ENCODE measurements at places on chromosomes 5 and 9. TPM values are rescaled to one million over a fixed set of nuclear protein-coding genes. Genes with fewer than 3 reads are reported as not detected.
A peak's percentile ranks its signal among the peaks of the same experiment; 100 is the strongest.

TEX48 gene
- total RNA-seq, result not detected

MARCOL gene
- not detected for total RNA-seq

- DNase-seq, result no peak
- H3K36me3 ChIP-seq, result no peaks in the 10 kb centered on the region
- H3K27me3 ChIP-seq, result no peaks in the 10 kb centered on the region
- no peak overlapping the region for H3K27ac ChIP-seq
Observed at GRCh38 chr5:137305971-137306602, 193.0 kb downstream of the SPOCK1 start.

- no peaks in the 10 kb centered on the region for H3K4me1 ChIP-seq
- no peaks in the 10 kb centered on the region for H3K36me3 ChIP-seq
- H3K27ac ChIP-seq, result no peak overlapping the region
- no peak overlapping the region for H3K4me3 ChIP-seq
- DNase-seq, result no peak
- no peaks in the 10 kb centered on the region for H3K27me3 ChIP-seq
Observed at GRCh38 chr5:124193371-124193789, 553.1 kb downstream of the ZNF608 start.

DNA sequence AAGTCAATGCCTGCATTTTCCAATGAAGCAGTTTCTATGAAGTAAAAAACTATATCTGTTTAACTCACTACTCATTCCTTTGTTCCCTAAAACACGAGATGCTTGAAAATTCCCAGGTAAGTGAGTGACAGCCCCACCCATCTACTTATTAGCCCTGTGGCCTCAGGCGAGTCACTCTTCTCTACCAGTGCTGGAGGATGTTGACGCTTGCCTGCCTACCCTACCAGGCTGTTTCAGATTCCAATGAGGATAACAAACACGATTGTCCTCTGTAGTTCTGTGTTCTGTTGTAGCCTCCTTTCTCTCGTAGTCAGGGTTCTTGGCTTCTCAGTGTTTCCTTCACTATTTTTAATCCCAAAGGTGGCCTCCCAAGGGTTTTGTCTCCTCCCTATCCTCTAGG lies 388.8 kb downstream of the KDM4C start:
- H3K27me3 ChIP-seq, result no peaks in the 10 kb centered on the region
- no peak overlapping the region for H3K4me3 ChIP-seq
- peak overlapping the region; percentile 60 for H3K27ac ChIP-seq
- H3K4me1 ChIP-seq, result peaks cover 38% of the 10 kb centered on the region
- DNase-seq, result no peak

DNA sequence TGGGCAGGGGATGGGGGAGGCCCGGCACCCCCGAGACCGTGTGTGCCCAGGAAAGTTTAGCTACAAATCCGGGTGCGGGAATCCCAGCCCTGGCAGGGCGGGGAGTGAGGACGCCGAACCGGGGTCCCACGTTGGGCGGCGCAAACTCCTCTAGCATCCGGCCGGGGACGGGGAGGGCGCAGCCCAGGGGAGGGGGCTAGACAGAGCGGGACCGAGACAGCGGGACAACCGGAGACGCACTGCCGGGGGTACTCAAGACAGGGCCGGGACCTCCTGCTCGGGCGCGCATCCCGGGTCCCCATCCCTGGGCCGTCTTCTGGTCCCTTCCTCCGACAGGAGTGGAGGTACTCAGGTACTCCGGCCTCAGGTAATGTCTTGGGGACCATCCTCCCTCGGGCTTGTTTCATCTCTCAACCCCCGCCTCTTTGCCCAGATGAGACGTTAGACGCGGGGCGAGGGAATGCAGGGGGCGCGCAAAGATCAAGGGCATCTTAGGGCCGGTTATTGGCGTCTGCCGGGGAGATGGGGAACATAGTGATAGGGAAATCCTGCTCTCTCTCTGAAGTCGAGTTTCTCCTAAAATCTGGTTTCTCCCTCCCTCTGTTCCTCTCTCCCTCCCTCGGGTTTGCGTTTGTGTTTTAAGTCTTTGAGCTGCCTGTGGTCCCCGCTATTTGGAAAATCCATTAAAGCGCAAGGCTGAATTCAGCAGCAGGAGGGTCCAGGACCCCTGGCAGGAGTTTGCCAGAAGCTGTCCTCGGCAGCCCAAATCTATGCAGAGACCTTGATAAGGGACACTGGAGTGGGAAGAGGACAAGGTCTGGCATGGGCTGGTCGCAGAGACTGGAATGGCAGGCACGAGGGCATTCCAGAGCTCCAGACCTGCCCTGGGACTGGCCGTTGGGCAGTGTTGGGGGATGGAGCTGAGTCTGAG lies 815 bp downstream of the PDZD2 start:
- peak overlapping the region; percentile 24 for H3K4me3 ChIP-seq
- no peaks in the 10 kb centered on the region for H3K4me1 ChIP-seq
- H3K36me3 ChIP-seq, result no peaks in the 10 kb centered on the region
- peaks cover 28% of the 10 kb centered on the region for H3K27me3 ChIP-seq
- no peak overlapping the region for H3K27ac ChIP-seq
- DNase-seq, result no peak

DNA sequence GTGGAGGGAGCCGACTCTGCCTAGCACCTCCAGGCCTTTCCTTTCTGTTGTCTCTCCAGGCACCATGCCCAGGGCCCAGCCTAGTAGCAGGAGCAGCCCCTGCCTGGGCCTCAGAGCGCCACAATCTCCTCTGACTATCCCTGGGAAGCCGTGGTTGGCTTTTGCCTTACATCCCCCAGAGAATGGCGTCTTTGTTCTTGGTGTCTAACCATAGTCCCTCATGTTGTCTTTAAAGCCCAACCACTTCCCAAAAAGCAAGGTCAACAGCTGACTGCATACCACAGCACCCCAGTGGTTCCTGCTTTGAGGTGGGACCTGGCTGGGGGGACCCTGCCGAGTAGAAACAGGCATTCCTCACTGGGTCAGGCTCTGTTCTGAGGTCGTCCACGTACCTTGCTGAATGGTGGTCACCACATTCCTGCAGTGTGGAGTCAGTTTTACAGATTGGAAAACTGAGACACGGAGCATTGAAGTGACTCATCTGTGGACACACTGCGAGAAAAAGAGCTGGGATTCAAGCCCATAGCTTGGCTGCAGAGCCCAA lies 13.7 kb upstream of the CERCAM start:
- no peak overlapping the region for H3K27ac ChIP-seq
- DNase-seq, result no peak
- peaks cover 42% of the 10 kb centered on the region for H3K27me3 ChIP-seq
